ENCODE measurements at places on chromosomes 7 and 10.

DNA sequence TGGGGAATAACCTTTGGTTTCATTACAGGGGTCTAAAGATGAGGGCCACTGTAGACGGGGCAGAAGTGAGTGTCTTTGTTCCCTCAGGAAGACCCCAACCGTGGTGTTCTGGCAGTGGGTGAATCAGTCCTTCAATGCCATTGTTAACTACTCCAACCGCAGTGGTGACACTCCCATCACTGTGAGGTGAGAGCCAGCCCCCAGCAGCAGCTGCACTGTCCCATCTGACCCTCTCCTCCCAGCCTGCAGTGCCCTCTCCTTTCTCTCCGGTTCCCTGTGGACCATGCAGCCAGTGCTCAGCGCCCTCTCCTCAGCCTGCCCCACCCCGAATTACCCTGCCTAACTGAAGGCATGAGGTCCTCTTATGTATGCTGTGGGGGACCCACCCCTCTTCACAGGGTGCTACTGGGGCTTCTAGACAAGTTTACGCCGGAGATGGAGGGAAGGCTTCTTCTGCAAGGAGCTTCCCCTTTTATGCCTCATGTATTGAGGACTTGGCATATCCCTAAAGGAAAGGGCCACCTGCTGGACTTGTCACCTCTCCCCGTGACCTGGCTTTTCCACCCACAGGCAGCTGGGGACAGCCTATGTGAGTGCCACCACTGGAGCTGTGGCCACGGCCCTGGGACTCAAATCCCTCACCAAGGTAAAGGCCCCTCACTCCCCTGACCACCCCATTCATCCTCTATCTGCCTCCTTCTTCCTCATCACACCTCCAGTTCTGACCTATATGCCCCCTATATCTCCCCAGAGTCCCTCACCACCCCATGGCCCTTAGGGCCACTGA, 5.1 kb downstream of the SFXN3 start:
- DNase-seq = no peak

GRCh38 chr7:151232917-151233701, 826 bp downstream of the CHPF2 start:
- no peak for DNase-seq

DNA sequence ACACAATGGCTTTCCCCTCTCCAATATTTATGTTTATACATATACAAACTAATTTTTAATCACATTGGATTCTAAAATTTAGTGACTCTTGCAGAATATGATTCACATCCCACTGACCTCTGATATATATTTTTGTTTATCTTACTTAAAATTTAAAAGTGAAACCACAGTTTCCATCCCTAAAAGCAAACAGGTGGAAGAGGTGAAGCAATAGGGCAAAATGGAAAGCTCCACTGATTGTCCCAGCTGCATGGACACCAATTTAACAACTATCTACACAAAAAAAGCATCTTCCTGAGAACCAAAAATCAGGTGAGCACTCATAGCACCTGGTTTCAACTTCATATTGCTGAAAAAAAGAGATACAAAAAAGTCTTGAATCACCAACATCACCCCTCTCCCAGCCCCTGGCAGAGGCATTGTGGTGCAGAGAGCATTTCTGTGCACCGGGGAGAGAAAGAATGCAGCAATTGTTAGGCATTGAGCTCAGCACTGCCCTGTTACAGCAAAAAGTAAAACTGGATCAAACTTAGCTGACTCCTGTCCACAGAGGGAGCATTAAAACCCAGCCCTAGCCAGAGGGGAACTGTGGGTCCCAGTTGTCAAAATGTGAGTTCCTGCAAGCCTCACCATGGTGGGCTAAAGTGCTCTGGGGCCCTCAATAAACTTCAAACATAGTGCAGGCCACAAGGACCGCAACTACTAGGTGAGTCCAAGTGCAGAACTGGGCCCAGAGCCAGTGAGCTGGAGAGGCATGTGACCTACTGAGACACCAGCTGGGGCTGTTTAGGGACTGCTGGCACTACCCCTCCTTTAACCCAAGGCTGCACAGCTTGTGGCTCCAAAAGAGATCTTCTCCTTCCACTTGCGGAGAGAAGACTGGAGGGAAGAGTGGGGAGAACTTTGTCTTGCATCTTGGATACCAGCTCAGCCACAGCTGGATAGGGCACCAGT, 92.1 kb downstream of the SIRT1 start:
- DNase-seq = no peak

DNA sequence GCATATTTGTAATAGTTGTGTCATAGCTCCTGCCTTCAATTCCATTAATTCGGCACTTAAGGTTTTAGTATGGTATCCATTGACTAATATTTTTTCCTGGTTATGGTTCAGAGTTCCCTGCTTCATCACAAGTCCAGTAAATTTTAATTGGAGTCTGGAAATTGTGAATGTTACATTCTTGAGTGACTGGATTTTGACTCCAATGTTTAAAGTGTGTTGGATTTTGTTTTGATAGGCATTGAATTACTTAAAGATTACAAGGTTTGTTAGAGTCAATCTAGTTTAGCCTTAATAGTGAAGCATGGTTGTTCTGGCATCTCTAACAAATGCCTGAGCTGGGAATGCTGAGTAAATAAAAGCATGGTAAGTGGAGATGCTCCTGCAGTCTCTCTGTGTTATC, 326.6 kb upstream of the IGFBP3 start:
- no peak for DNase-seq

- DNase-seq = no peak
Measured at GRCh38 chr10:103502849-103503660, 9.6 kb downstream of the NEURL1 start.

DNA sequence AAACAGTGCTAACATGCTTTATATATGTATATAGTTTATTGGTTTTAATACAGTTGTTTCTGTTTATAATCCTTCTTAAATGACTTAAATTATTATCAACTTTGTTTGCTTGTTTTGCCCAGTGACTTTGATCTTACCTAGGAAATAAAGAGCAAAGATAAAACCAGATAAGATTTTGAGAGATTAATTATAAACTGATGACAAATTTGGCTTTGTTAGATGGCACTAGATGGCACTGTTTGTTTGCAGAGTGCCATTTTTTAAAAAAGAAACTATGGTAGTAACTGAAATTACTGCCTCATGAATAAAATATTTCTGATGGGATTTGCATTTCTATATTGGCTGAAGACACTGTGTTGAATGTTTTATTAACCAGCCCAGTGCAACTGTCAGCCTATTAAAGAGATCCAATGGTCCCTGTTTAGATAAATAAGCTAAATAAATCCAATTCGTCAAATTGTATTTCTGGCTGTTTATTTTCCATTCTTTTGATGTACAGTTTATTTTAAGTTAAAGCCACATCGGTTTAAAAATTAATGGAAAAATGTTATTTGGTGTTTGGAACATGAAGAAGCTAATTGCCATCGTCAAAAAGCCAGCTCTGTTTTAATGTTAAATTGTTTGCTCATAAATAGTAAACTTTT, 28.7 kb downstream of the VTI1A start:
- no peak for DNase-seq

- DNase-seq = no peak
Measured at GRCh38 chr7:46713868-46714596, 793.0 kb upstream of the IGFBP3 start.

GRCh38 chr10:131129544-131129943, 182.0 kb downstream of the TCERG1L start:
- peak; percentile 22 for DNase-seq

DNA sequence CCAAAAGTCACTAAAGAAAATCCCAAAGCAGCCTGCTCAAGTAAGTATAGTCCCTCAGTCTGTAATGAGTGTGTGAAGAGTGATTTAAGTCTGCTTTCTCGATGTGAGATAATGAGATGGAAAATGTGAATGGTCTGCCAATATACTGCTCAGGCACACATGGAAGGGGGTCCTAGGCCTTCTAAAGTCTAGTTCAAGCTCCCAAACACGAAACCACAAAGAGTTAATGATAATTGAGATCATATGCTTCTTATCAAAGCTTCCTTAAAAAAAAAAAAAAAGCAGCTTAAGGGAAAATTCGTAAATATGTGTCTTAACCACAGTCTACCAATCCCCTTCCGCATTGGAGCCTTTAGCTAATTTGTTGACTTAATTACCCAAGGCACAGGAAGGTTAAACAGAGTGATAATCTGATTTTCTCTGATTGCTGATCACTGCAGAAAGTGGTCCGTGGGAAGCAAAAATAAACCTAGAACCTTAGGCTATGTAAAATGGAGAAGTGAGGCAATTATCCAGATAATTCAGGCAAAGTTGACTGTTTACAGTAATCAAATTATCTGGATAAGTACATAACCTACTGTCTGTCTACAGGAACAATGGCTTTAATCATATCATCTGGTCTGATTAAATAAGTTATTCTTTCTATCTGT, 172.9 kb downstream of the MBL2 start:
- DNase-seq = no peak

- DNase-seq = no peak
Measured at GRCh38 chr10:60093317-60093716, 187.0 kb upstream of the CCDC6 start.

GRCh38 chr10:50405723-50406122, 154.4 kb upstream of the ASAH2 start:
- no peak for DNase-seq

DNA sequence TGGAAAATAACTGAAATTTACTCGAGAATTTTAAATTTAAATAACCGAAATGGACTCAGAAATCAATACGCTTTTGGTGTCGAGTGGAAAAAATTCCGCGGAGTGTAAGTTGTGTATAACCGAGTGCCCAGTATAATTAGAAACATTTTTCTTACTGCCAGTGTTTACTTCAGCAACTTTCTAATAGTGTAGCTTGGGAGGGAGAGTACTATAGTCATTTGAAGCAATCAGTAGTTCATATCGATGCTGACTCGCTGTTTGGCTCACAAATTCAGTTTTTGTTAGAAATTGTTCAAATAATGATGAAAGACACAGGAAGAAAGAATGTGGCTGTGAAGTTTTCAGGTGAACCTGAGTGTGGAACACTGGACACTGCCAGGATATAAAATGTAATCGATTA, 658.6 kb upstream of the FOXK1 start:
- DNase-seq = no peak

- no peak for DNase-seq
Measured at GRCh38 chr10:125812128-125812750, 10.8 kb downstream of the UROS start.

DNA sequence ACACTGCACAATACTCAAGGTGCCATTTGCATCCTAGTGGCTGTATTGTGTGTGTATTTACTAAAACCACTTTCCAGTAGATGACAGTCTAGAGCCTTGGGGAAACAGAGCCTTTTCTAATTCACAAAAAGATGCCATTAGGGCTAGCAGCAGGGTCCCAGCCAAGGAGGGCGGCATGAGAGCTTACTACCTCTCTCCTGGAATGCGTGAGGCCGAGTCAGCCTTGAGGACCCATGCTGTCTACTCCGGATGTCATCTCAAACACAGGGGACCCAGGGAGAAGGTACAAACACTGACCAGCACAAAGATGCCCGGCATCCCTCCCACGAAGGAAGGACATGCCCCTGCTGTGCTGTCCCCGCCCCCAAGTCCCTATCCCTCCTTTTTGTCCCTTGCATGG, 65.5 kb downstream of the CYCS start:
- DNase-seq = no peak

DNA sequence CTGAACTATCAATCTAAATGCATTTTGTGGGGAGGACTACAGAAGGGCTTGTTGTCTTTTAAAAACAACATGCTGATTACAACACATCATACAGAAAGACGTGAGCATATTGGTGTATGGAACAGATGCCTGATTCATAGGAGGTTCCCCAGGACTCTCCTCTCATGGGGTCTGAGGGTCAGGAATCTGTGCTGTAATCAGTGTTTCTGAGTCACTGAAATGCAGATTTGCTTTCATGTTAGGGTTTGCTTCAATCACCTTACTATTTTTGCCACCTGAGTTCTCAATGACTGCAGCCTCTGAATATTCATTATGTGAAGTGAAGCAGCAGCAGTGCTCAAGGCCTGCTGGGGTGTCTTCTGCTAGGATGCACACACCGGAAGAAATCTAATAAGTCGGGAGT, 550 bp upstream of the ANK3 start:
- DNase-seq = no peak

- DNase-seq = peak; percentile 56
Measured at GRCh38 chr10:112539340-112539739, 92.3 kb downstream of the VTI1A start.

DNA sequence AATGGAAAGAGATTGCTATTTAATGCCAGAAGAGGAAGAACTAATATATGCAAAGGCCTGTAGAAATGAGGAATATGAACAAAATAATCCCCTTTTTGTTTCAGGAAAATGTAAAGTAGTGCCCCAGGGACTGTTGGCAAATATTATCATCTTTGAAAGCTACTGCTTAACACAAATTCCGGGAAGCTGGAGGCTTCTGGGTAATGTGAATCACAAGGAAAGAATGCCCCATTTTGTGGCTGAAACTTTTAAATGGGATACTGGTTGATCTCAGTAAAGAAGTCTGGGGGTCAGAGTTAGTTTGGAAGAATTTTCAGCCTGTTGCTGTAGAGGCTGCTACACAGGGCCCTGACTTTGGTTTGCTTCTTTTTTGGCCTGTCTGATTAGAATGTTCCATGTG, 141.0 kb downstream of the PTEN start:
- DNase-seq = no peak

GRCh38 chr10:4061441-4061951, 276.5 kb upstream of the KLF6 start:
- no peak for DNase-seq

GRCh38 chr10:97795886-97796285, 24.1 kb upstream of the SFRP5 start:
- DNase-seq = no peak

GRCh38 chr10:31822150-31822549, 106.5 kb downstream of the ARHGAP12 start:
- DNase-seq = no peak

GRCh38 chr7:11751315-11751714, 80.7 kb downstream of the THSD7A start:
- DNase-seq = no peak

GRCh38 chr7:105429746-105430612, 41.3 kb upstream of the SRPK2 start:
- DNase-seq = peak; percentile 42

- DNase-seq = no peak
Measured at GRCh38 chr7:91180746-91181145, 83.5 kb upstream of the FZD1 start.

DNA sequence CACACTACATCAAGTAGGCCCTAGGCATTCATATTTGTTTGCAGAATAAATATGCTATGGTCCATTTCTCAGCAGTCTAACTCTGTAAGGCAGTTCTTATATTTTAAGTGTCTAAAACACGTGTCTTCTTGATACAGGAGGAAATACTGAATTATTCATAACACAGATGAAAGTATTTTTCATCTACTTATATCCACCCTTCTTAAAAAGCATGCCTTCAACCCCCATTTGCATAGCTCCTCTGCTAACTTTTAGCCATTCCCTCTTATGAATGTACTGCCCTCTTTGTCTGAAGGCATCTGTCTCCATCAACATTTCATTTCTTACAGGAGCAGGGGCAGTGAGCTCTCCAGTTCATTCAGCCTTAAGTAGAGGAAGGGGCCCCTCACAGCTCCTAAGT, 57.7 kb downstream of the ZFAND4 start:
- no peak for DNase-seq

DNA sequence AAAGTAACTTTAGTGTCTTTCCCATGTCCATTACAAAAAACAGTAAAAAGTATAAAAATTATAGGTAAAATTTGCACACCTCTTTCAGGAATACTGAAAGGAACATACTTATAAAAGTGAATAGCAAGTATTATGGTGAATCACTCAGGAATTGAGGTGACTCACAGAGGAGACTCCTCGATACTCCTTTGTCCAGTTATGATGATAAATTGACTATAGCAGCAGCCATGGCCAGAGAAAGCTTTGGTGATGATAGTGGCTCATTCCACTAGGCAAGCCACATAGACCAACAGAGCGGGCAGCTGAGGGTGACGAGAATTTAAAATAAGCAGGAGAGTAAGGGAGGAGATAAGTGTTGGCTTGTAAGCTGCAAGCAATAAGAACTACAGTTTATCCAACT, 1231.1 kb upstream of the CELF2 start:
- DNase-seq = no peak
